Renal pelvis (tissue), 12 donors: ENCODE measurements at places on chromosomes 3 and 15. TPM values are rescaled to one million over a fixed set of nuclear protein-coding genes. Genes with fewer than 3 reads are reported as not detected.

Gene CHRNA7
- 26.2 TPM for polyA plus RNA-seq

Gene SPINK8
- 0.33 TPM for polyA plus RNA-seq

Gene XCR1
- 0.04 TPM for polyA plus RNA-seq

Gene PLSCR5
- not detected for polyA plus RNA-seq

Gene NR2F2
- 317 TPM for polyA plus RNA-seq

Gene ALPK3
- polyA plus RNA-seq = 23.8 TPM

Gene MKRN2
- polyA plus RNA-seq = 48.3 TPM

DNA sequence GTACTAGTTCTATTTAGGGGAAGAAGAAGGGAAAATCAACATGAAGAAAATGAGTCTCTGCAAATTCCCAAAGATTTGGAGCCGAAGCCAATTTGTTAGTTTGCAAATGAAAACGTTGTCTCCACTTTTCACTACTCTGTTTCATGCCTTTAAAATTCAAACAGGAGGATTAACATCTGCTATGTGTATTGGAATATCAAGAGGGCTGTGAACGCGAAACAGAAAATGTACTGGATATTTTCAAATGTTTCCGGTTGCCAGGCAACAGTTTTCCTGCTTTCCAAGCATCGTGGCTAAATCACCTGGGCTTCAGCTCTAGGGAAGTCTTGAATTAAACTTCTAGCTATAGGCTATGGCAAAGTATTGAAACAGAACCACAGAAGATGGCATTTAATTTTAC is 172.8 kb downstream of the KCNMB2 start:
- peak; percentile 49 for DNase-seq

GRCh38 chr3:141011997-141012262 is 39.2 kb upstream of the SPSB4 start:
- DNase-seq = no peak

DNA sequence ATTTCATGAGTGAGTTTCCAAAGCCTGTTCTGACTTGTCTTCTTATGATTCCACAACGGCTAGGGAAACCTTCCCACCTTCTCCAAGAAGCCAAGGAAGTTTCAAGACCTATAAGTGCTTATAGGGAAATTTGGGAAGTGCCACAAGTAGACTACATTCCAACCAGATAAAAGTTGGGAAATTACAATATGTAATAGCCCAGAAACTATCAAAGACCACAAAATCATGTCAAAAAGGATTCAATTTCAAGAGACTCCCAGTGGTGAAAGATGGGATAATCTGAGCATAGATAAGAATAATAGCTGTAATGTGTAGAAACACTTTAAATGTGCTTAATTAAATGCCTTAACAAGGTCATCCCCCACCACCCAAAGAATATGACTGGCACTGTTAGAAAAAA is 169.2 kb upstream of the SLC2A2 start:
- DNase-seq = no peak

- DNase-seq = no peak
These were observed 6.1 kb upstream of the DGKG start for GRCh38 chr3:186368176-186368575.

DNA sequence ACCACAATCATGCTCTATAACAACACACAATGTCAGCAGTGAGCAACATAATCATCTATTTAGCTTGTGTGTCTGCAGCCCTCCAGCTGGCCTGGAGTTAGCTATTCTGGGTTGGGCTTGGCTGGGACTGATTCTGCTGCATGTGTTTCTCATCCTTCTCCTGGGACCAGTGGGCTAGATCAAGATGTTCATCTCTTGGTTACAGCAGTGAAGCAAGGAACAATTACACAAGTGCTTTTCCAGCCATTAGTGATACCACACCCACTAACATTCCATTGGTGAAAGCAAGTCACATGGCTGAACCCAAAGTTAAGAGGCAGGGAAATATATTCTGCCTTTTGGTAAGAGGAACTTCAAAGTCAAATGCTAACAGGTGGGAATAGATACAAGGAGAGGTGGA is 14.6 kb downstream of the NUDT16 start:
- DNase-seq = no peak

DNA sequence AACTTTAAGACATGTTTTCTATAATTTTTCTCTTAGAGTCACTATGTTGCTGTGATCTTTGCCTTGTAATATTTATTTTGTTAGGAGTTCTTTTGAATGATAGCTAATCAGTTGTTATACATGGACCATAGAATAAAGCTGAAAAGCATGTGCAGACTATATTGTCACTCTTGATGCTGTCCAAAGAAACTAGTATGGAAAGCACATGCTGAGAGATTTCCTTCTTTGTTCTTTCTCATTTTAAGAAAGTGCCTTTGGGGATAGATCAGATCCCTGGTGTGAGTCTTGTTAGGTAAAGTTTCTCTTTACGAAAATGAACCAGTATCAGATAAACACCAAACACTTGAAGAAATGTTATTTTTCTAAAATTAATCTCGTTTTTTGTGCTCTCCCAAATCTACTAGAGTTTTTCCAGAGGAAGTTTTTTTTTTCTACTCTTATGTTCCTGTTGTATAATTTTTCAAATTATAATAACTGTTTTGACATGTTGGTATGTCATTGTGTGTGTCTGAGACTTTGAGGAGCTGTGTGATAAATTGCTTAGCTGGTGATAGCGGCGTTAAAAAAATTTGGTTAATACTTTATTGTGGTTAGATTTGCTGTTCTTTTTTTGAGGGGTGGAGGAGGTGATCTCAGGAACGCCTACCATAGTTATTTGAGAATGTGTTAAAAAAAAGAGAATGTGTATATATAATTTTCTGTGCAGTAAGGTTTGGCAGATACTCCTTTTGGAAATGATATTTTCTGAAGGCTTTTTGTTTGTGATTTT is 2.2 kb downstream of the PIAS1 start:
- DNase-seq = no peak

- no peak for DNase-seq
These were observed 552.9 kb upstream of the SUCLG2 start for GRCh38 chr3:68207327-68207726.

GRCh38 chr3:193040836-193041672 is 123.4 kb upstream of the MB21D2 start:
- DNase-seq = no peak

GRCh38 chr3:119595639-119596334 is 1.9 kb upstream of the PLA1A start:
- no peak for DNase-seq

DNA sequence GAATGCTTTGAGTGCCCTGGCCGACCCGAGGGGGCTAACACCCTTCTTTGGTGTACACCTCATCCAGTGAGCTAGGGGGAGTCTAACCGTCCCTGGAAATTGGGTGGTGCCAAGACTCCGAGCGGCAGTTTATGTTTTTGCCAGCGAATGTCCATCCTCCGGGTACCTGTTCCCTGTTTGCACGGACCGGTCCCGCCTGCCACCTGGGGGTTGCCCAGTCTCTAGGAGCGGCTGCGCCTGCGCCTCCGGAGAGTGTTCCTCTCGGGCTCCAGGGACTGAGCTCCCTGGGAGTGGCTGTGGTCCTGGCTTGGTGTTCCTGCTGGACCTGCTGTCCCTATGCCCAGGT is 913 bp upstream of the WNT7A start:
- no peak for DNase-seq

DNA sequence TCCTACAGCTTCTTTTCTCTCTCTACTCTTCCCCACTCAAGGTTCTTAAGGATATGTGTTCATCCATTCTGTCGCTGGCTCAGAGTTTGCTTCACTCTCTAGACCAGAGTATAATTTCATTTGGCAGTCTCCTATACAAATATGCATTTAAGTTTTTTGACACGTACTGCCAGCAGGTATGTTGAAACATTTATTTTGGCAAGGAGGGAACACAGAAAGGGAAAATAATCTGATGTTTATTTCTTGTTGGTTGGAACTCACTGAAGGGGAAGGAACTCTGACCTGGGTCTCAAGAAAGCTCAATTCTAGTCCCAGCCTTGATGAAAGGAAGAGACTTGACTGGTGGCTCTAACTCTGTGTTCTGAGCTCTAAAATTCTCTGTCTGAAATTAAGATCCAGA is 21.6 kb downstream of the FANCD2 start:
- no peak for DNase-seq

GRCh38 chr3:49519296-49519695 is 35.0 kb upstream of the BSN start:
- DNase-seq = no peak

- no peak for DNase-seq
These were observed 18.2 kb upstream of the FHIT start for GRCh38 chr3:61269435-61269834.

- no peak for DNase-seq
These were observed 166.8 kb downstream of the IL1RAP start for GRCh38 chr3:190680691-190681090.

DNA sequence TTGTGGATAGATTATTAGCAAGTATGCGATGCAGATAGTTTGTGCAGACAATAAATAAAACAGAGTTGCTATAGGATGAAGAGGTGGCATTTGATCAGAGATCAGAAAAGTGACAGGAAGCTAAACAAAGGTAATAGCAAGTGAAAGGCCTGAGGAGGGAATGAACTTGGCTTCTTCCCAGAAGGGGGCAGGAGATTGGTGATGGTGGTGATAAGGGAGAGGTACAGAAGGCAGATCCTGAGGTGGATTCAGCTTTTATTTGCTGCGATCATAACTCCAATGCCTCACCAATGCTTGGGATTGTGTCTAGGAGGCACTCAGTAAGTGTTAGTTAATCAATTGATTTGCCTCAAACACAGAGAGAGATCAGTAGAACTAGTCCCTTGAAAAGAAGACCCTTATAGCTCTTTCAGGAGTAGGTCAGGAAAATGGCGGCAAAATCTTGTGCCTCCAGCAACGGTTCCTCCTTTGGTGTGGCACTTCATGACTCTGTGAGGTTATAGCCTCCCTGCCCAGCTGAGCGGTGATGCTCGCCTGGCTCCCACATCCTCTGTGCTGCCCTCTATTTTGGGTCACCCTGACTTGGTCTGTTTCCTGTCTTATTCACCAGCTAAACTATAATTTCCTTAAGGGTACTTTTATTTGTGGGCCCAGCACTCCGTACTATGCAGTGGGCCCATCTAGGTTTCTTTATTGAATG is 37.5 kb downstream of the TGFBR2 start:
- DNase-seq = no peak

DNA sequence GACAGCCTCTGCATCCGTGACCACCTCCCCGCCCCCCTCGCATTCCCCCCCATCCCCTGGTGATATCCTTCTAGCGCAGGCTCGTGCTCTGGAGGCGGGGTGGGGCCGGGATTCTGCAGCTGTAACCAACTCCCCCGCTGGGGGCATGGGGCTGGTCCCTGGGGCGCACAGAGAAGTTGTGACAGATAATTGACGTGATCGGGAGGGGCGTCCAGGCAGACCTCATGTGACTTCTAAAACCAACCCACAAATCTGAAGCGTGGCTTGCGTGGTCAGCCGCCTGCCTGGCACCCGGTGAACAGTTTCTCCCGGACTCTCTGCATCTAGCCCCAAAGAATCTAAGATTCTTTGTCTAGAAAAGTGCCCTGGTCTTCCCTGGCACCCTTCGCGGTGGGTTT is 100.6 kb upstream of the IGF1R start:
- no peak for DNase-seq

GRCh38 chr3:157059661-157060060 is 100.3 kb downstream of the CCNL1 start:
- no peak for DNase-seq

GRCh38 chr15:23467110-23467600 is 20.1 kb upstream of the GOLGA6L2 start:
- DNase-seq = peak; percentile 20

- no peak for DNase-seq
These were observed 17.9 kb downstream of the DZIP1L start for GRCh38 chr3:138097192-138098172.

DNA sequence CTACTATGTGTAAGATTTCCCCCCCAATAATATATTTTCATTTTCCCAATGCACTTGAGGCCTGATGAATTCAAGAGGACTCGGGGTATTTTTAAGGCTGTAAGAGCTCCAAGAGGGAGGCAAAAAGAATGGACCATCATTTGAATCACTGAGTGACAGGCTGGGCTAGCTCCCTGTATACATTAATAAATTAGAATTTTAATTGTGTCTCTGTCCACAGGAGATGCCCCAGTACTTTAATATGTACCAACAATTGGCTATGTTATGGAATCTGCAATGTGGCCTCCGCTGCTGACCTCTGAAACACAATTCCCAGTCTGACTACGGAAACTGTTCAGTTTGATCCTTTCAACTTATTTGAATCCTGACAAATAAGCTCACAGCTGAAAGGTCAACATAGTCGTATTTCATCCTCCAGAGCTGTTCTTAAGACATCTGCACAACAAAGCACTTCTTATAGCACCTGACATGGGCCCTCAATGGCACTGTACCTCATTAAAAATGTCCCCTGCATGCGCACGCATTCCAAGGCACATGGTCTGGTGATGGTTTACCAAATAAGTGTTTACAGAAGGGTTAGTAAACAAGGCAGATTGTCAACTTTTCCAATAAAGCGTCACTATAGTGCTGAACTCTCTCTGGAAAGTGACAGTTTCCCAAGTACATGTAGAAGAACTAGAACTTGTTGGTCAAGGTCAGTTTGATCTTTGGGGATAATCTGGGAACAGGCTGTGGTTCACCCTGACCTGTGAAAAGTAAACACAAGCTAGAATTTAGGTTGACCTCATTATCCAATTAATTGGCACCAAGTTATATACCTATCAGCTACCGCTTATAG is 472.9 kb downstream of the FOXP1 start:
- DNase-seq = no peak

DNA sequence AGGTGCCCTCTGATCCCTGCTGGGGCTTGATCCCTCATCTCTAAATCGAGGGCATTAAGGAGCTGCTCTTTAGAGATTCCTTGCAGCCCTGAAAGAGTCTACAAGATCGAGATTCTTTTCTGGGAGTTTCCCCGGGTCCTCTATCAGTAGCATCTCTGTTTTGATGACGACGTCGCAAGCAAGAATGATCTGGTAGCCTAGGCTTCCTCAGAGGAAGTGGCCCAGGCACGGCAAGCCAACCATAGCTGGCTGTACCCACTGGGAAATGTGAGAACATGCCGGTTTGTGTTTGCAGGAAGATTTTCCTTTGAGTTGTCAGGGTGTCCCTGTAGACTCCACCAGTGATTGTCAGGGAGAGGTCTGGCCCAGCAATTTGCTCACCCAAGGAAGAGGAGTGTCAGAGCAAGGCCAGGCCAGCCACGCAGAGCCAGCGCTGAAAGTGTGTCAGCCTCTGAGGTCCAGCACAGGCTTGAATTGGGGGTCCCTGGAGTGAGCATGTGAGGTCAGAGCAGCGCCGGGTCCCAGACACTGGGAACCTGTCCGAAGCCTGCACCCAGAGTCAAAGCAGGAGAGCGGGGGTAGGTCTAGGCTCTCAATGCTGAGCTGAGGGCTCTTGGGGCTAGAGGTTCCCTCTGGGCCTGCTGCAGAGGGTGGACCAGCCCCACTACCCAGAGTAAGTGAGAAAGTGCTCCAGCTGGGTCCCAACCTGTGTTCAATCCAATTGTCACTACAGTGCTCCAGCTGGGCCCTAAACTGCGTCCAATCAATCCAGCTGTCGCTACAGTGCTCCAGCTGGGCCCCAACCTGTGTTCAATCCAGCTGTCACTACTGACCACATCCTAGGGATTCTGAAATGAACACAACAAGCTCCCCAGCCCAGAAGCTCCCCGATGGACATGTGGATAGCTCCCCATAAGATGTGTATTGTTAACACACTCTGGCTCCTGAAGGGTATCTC is 95.7 kb downstream of the CHDH start:
- DNase-seq = no peak
